ENCODE measurements at places on chromosomes 16 and 17. TPM values are rescaled to one million over a fixed set of nuclear protein-coding genes. Genes with fewer than 3 reads are reported as not detected.

Gene ODAD4
- total RNA-seq = 0.48 TPM

Gene WSCD1
- 2.2 TPM for total RNA-seq

Gene MILR1
- total RNA-seq = 8.3 TPM

Gene PRAC1
- total RNA-seq = not detected

Gene CD300LF
- total RNA-seq = 0.32 TPM

Gene MRPS7
- total RNA-seq = 46.5 TPM

Gene SRRM2
- total RNA-seq = 229 TPM

Gene CA7
- 1.3 TPM for total RNA-seq

Gene MMP15
- total RNA-seq = 4.6 TPM

Gene MEOX1
- 10.5 TPM for total RNA-seq

Gene ADAD2
- 0.96 TPM for total RNA-seq

Gene TAF15
- 65.5 TPM for total RNA-seq

Gene CLEC18A
- 1.3 TPM for total RNA-seq

Gene KRTAP4-1
- total RNA-seq = not detected

Gene VTN
- total RNA-seq = 0.98 TPM

Gene TCF25
- 243 TPM for total RNA-seq

Gene CD300E
- under 0.01 TPM for total RNA-seq

Gene TBC1D3H
- not detected for total RNA-seq

Gene FGF11
- total RNA-seq = 2.9 TPM

Gene LCMT1
- total RNA-seq = 38.3 TPM

Gene TCAP
- total RNA-seq = 0.73 TPM

Gene CCL16
- not detected for total RNA-seq

Gene CKLF
- total RNA-seq = 44.9 TPM

Gene PLXDC1
- total RNA-seq = 11.8 TPM

Gene TNS4
- 30.5 TPM for total RNA-seq

Gene CA10
- total RNA-seq = not detected

Gene PIPOX
- total RNA-seq = 1.3 TPM

Gene CXCL16
- total RNA-seq = 13.8 TPM

Gene KRTAP4-9
- total RNA-seq = not detected

Gene TEX19
- total RNA-seq = not detected

Gene FOXN1
- total RNA-seq = not detected

Gene GJD3
- not detected for total RNA-seq

Gene SLC47A1
- 22.1 TPM for total RNA-seq

Gene FAHD1
- 27.2 TPM for total RNA-seq

Gene G6PC1
- not detected for total RNA-seq

Gene CBX4
- 11.5 TPM for total RNA-seq

Gene PTX4
- not detected for total RNA-seq

Gene ITGB3
- 14.6 TPM for total RNA-seq

Gene PDIA2
- not detected for total RNA-seq

Gene STX1B
- total RNA-seq = 2.6 TPM

Gene ALDH3A1
- total RNA-seq = 5.6 TPM

Gene SCARF1
- 4.2 TPM for total RNA-seq

Gene DNASE1L2
- not detected for total RNA-seq

Gene AGRP
- not detected for total RNA-seq

Gene MRC2
- total RNA-seq = 37.4 TPM

Gene RNF112
- 0.96 TPM for total RNA-seq

Gene PRM2
- total RNA-seq = not detected

Gene DUXB
- not detected for total RNA-seq
